T-helper 1 cell (primary cell): ENCODE measurements at places on chromosomes 2 and 18.

DNA sequence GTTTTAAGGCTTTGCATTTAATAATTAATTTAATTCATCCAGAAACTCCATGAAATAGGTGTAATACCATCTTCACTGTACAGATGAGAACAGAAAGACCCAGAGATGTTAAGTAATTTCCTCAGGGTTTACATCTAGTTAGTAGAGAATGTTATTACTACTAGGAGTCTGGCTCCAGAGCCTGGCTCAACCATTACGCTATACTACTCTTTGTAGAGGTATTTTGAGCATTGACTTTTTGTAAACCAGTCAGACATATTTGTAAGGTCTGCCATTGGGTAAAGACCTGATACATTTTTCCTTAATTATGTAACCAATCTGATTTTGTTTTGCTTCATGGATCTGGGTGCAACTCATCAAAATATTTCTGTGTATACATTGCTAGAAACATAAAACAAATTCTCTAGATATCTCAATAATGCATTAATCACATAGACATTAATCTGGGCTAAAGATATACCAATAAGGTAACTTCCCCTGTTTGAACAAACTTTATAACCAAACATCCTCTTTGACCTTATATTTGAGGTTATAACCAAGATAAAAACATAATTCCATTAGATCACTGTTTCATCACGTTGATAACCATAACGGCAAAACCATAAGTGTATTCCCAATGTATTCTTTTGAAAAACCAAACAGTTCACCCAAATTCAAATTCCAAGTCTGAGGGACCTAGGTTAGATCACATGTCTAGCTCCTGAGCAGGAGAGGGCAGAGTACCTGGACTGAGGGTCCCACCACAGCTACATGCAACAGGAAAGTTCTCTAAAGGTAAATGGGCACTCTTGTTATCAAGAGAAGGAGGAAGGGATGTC is 135.0 kb downstream of the IKZF2 start:
- no peak for DNase-seq

DNA sequence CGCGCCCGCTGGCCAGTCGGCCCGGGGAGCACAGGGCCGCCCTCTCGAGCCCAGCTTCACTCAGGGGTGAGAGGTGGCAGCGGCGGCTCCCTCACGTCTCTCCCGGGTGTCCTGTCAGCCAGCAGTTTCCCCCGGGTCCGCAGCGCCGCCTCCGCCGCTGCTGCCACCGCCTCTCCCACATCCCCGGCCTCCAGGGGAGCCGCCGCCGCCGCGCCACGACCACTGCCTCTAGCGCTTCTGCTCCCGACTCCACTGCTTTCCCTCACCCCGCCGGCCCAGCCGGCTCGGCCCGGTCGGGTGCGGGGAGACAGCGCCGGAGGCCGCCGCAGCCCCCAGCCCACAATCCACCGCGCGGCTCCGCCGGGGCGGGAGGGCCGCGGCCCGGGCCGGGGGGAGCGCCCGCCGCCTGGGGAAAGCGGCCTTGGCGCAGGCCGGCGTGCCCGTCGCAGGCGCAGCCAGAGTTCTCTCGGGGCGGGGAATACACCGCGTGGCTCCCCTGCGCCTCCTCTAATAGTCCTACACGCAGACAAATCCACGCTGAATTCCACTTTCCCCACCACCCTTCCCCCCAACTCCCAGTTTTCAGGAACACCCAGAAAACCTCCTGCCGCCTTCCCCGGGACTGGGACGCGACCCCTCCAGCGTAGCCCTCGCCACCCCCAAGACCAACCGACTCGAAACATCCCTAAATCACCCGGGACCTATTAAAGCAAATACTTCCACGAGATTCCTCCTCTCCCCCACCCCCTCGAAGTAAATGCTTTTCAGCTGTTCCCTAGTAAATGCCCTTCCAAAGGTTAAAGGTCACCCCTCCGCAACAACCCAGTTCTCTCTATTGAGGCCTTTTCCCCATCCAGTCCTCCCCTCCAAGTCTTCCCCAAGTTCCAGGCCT is at the start of gene VPS54:
Gene VPS54 (minus strand): TSS at position 346 of the 892 bp plus-strand sequence. CDS start 35,429 bp downstream, outside the sequence.
- peak; percentile 33 for DNase-seq

GRCh38 chr2:84940831-84941412 is 30.0 kb upstream of the KCMF1 start:
- DNase-seq = no peak

GRCh38 chr2:174177316-174177890 is 70.9 kb downstream of the OLA1 start:
- DNase-seq = no peak

DNA sequence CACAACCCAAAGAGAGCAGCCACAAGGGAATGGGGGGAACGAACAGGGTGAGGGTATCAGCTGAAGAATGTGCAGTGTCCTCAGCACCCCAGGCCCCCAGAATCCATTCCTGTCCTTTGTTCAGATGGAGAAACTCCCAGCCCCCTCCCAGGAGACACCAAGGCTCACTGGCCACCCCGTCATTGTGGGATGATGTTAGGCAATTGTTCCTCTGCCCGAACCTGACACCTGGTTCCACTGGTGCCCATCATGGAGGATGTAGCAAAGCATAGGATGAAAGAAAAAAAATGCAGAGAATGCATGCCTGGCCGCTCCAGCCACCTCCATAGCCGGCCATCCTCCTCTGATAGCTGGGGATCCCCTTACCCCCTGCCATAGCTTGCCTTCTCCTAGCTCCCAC is 197.3 kb upstream of the TWIST2 start:
- no peak for DNase-seq

DNA sequence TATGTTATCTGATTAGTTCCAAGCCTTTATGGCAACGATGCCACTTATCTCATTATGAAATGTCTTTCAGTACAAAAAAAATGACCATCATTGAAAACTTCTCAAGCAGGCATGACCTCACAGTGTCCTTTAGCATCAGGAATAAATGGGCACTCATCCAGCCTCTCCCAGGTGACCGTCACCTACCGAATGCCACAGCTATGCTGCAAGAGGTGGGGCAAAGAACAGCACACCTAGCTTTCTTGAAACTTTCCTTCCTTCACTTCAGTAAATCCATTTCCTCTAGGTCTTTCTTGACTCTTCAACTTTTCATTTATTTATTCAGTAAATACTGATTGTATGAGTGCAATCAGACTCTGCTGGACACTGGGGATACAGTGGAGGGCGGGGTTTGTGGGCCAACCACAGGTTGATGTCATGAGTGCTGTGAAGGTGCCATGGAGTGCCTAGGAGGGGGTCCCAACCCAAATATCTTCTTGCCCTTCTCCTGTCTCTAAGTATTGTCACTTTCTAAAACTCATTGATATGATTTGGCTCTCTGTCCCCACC is 54.3 kb upstream of the HK2 start:
- no peak for DNase-seq

GRCh38 chr2:221203856-221204255 is 368.2 kb downstream of the EPHA4 start:
- no peak for DNase-seq

DNA sequence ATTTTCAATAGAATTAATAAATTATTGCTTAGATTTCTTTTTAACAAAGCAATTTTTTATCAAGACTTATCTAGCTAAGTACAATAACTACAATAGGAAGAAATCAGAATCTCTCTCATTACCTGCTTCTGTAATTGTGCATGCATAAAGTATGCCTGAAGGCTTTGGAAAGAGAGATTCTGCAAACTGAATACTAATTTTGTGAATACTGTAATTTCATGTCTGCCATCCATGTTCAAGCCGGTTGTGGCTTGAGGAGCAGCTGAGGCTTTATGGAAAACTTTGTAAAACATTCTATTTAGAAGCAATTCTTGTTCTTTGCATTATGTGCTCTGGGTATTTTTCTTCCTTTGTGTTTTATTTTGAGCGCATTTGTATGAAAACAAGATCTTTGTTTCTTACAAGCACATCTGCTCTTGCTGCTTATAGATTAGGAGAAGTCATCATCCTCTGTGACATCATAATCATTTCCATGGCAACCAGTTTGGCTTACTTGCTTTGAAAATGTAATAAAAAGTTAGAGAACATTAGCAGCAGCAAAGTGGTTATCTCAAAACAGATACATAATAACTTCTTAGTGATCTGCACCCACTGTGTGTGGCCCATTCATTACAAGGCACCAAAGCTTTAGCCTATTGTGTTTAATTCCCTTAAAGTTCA is 16.0 kb upstream of the IKZF2 start:
- DNase-seq = no peak

DNA sequence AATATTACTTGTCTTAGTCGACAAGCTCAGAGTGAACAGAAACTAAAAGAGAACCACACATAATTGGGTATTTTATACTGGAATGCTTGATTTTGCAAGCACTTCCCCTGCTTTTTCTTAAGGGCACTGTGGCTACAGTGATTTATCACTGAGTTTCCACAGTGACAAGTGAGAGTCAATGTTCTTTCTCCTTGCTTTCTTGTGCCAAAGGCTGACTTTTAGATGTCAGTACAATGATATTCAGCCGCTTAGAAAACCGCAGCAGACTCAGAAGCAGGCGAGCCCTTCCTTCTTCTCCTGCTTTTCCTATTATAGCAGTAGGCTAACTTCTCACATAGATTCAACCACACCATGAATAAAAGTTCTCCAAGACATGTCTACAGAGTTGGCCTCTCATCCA is 1603.6 kb upstream of the NXPH2 start:
- DNase-seq = no peak

GRCh38 chr2:66814916-66815315 is 380.0 kb downstream of the MEIS1 start:
- DNase-seq = no peak

DNA sequence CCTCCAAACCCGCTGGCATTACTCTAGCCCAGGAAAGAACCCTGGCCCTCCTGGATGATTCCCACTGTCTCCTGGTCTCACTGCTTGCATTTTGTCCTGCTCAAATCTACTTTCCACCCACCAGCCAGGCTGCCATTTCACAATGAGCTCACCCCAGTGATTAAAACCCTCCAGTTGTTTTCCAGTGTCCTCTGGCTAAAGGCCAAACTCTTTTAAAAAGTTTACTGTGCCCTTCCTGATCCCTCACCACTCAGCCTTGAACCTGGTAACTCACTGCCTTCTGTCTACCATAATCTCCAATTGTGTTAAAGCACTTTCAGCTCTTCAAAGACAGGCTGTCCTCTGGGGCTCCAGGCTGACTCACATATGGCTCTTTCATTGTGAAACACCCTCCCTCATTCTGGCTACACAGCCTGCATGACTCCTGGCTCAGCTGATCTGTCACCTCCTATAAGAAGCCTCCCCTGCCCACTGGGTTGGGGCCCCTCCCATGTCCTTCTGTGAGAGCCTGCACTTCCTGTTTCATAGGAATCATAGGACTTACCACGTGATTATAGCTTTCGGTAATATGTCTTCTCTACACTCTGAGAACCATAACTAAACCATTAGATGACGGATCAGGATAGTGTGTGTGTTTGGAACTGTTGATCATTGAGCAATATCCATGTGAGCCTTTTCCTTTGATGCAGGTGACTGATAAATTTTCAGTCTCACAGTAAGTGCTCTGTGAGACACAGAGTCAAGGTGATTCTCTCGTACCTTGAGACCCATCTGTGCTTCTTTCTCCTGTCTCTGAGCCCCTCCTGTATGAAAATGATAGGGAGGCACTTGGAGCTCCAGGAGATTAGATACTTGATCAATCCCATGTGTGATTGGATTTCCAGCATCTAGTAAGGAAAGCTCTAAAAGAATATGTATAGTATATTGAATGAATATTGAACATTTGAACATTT is 590.8 kb upstream of the ID2 start:
- DNase-seq = no peak

GRCh38 chr18:55239740-55240139 is 280.5 kb upstream of the CCDC68 start:
- DNase-seq = no peak

DNA sequence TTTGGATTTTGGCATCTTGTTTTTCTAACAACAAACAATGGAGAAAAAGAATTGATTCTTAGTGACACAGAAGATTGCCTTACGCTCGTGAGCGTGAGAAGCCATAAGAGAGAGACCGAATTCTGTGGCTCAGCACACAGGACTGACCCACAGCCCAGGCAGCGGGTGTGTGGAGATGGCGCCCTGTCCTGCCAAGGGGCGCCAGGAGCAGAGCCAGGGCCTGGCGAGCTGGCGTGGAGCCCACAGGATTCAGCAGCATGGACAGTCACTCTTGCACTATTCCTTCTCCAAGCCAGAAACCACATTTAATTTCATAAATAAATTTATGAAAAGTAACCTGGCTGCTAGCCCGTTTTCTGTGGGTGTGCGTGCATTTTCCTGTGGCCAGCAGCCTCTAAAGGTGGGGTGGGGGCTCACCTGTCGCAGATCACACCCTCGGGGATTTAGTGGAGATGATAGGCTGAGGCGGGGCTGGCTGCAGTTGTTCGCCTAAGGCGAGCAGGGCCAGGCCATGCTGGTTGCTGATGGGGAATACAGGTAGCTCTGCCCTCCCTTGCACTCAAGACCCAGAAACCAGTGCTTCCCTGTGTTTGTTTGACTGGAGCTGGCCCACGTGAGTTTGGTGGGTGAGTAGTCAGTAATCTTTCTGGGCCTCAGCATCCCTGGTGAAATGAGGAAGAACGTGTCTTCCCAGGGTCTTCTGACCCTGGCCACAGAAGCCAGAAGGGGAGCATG is 46.2 kb downstream of the FAM168B start:
- no peak for DNase-seq

- no peak for DNase-seq
Measured at GRCh38 chr2:11678306-11678960, 8.4 kb upstream of the NTSR2 start.

DNA sequence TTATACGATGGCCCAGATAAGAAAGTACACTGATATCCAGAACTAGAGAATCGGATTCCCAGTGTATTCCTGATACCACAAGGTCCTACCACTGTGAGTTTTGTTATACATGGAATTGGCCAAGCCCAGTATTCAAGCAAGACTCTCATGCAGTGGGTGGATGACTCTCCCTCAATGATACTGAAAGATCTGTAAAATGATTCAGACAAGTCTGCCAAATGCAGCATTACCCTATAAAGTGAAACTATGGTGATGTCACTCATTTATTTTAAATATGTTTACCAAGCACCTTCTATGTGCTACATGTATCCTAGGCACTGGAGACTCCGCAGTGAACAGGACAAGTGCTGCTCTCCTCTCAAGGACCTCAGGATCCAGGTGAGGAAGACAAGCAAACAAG is 22.6 kb downstream of the MYO5B start:
- no peak for DNase-seq

GRCh38 chr18:28455971-28456370 is 279.0 kb upstream of the CDH2 start:
- DNase-seq = no peak

- DNase-seq = no peak
Measured at GRCh38 chr2:176087330-176088047, 3.7 kb upstream of the EVX2 start.

DNA sequence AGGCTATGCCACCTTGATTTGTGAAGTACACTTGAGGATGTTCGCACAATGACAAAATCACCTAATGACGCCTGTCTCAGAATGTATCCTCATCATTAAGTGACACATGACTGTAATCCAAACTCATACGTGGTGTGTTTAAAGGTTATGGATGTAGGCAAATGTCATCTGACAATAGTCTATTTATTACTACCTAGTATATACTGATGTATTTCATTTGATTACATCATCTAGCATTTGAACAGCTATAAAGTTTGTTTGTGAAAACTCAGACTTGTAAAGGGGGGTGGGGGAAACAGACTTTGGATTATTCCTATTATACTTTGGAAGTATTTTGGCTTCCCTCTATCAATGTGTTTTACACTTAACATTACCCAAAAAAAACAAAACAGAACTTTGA is 129.9 kb downstream of the TANC1 start:
- no peak for DNase-seq
